Stimulated activated CD8-positive, alpha-beta memory T cell treated with anti-CD3 and anti-CD28 coated beads, Interleukin-2, amount 100 ng/mL, for 1 hour (primary cell): ENCODE measurements at places on chromosomes 12 and 14.

- no peak for DNase-seq
These were observed 64.9 kb downstream of the STXBP6 start for GRCh38 chr14:24984846-24985589.

- DNase-seq: no peak
These were observed 68.9 kb upstream of the NCOR2 start for GRCh38 chr12:124636138-124636978.

DNA sequence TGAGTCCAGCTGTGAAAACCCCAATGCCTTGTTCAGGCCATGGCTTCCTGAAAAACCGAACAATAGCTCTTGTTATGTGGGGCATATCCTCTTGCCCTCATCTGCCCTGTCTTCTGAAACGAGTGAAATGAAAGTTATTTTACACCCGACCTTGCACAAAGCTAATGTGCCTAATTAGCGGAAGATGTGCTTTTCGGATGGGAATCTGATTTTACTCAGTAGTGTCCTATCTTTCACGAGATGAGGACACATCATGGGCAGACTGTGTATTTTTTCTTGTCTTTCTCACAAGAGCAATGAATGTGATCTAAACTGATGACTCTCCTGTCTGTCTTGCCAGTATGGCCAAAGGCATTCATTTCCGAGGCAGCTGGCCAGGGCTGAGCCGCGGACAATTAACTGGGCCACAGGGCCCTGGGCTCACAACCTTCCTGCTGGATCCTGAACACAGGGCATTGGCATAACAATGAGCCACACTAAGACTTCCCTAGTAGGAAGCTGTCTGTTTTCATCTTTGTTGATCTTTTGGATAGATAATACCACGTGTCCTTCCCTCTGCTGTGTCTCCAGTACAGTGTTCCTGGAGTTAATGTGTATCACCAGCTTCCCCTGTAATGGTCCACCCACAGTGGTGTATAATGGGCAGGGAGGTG lies 86.0 kb upstream of the HIF1A start:
- no peak for DNase-seq

- DNase-seq: no peak
These were observed 11.2 kb downstream of the FAR2 start for GRCh38 chr12:29160230-29160629.

DNA sequence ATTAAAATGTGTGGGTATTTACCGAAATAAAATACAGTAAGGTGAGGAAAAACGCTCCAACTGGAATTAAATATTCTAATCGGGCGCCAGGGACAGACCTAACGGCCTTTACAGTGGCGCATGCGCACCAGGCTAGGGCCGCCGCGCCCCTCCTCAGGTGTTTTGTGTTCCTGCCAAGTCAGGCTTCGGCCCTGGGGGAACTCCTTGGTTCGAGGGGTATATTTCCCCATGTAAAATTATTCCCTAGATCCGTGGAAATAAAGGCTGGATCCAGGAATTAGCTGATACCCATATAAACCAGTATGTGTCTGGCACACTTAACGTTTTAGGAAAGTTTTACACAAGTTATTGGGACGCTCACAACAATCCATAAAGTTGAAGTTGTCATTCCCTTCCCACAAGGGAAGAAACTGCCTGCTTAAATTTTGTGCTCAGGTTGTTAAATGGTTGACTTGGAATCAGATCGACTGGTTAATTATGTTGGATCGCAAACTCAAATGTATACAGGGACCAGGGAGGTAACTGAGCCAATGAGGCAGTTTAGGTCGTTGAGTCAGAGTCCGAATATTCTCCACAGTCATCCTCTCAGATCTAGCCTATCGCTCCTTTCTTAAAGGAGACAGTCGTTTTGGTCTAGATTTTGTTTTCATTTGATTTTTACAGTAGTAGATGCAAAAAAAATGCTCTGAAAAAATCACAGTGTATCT lies 621 bp upstream of the ANAPC7 start:
- peak; percentile 55 for DNase-seq
